NCI-H2171 treated with DMSO at 0.1 percent for 48 hours (cell line): ENCODE measurements at places on chromosomes 5 and 9.

DNA sequence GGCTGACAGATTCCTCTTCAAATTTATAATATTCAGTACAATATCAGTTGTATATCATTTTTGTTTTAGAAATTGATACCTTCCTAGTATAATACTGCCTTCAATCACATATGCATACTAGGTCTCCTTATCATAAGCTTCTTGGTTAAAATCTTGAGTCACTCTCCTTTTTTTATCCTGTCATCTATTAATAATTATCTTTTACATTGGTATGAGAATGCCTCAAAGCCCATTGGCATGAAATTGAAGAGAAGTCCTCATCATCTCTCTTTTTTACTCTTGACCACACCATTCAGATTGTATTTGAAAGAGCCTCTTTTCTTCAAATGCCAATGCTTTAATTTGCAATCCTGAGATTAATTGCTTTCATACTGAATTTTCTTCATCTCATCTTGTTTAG is 810.3 kb downstream of the BRINP1 start:
- DNase-seq = no peak

DNA sequence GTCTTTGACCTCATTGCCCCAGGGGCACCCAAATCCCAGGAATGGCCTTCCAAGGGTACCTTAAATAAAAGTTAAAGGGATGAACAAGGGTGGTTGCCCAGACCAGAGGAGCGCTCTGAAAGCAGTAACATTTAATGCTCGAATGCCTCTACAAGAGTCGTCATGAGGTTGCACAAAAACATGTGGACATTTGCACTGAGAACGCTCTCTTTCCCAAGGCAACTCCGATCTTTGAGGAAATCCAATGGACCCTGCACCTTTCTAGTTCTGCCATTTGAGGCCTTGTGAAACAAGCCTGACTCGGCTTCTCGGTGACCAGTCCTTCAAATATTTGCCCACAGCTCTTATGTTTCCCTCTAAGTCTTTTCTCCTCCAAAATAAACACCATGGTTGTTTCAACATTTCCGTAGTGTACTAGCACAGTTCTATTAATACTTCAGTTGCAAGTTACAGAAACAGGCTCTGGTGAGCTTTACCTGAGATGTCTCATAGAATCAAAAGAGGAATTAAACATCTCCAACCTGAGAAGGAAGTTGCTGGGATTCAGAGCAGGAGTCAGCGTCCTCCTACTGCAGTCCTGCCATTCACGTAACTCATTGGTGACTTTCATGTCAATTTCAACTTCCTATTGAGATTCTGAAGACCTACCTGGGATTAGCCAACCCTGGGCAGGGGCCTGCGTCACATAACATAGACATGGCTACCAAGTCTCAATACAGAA is 168.8 kb upstream of the RAI14 start:
- DNase-seq = no peak

GRCh38 chr5:82168294-82168693 is 109.9 kb downstream of the RPS23 start:
- no peak for DNase-seq

DNA sequence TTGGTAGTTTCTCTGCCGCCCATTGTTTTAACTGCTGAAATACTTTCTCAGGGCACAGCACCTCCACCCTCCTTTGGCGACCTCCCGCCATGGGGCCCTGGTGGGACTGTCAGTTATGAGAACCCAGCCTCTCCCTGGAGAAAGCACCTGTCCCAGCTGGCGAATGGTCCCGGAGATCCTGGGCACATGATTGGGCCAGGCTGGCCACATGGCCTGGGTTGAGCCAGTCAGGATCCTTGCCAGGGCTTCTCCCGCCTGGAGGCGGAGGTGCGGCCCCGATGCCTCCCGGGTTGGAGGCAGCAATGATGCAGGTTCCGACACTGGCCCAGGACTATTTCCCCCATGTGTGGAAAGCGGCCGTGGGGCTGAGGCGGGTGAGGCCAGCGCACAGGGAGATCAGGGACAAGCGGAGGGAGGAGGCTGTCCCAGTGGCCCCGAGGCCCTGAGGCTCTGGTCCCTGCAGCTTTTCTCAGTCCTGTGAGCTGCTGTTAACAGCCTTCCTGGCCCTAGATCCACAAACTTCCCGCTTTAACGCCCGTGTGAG is 13.6 kb downstream of the UNC5A start:
- DNase-seq = no peak

DNA sequence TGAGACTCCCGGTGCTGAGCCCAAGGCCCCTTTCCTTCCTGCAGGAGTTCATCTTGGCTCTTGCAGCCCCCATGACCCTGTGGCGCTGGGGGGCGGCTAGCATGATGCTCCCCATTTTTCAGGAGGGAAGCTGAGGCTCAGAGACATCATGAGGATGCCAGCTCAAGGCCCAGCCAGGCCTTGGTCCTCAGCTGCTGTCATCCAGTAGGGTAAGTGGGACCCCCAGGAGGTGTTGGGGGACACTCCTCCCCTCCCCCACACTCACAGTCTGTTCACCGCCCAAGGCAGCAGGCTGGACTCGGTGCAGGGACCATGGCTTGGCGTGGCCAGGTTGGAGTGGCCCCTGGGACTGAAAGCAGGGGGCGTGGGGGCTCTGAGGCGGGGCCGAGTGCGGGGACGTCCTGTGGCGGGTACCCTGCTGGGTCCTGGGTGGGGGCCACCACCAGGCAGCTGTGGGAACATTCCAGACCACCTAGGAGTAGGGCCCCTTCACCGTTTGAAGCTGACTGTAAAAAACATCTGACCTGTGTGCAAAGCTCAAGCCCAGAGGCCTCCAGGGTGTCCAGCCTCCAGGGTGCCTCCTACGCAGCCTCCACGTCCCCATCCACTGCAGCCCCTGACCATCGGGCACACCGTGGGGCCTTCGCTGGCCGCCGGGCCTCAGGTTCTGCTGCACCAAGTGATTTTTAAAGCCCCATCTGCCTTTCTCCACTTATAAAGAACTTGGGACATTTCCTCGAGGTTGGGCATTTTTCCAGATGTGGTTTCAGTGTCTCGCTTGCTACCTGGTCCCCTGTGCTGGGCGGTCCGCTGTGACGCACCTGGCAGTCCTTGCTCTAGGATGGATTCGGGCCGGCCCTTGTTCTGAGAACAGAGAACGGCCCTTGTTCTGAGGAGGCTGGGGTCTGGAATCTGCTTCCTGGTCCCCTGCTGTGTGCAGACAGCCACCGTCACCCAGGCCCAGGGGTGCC is 3.4 kb upstream of the NOTCH1 start:
- DNase-seq = no peak

DNA sequence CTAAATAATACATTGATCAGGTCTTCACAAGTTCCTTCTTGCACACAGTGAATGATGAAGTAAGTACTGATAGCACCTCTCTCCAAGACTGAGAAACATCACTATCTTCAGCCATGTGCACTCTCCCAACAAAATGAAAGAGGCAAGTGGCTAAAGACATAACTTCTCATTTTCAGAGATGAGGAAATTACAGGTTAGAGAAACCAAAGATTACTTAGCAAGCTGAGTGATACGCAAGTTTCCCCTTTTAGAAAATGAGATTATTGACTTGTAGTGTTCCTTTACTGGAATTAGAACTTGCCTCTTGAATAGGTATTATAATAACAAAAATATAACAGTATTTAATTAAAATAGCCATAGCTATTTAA is 21.6 kb downstream of the CEMIP2 start:
- no peak for DNase-seq

DNA sequence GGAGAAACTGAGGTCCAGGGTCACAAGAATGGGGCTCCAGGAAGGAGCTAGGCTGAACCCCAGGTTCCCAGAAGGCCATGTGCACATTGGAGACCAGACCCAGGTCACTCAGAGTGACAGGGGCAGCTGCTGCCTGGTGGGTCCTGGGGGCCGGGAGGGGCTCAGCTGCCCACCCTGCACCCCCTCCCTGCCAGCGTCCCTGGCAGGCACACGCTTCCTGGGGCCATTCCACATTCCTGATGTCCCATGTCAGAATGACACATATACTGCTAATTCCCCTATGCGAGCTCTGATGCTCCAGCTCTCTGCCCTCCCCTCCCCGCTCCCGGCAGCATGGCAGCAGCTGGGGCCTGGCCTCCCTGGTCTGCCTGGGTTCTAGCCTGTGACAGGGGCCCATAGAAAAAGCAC is 14.0 kb downstream of the FGFR4 start:
- no peak for DNase-seq

GRCh38 chr9:135809166-135809565 is 98.2 kb downstream of the CAMSAP1 start:
- DNase-seq = no peak

DNA sequence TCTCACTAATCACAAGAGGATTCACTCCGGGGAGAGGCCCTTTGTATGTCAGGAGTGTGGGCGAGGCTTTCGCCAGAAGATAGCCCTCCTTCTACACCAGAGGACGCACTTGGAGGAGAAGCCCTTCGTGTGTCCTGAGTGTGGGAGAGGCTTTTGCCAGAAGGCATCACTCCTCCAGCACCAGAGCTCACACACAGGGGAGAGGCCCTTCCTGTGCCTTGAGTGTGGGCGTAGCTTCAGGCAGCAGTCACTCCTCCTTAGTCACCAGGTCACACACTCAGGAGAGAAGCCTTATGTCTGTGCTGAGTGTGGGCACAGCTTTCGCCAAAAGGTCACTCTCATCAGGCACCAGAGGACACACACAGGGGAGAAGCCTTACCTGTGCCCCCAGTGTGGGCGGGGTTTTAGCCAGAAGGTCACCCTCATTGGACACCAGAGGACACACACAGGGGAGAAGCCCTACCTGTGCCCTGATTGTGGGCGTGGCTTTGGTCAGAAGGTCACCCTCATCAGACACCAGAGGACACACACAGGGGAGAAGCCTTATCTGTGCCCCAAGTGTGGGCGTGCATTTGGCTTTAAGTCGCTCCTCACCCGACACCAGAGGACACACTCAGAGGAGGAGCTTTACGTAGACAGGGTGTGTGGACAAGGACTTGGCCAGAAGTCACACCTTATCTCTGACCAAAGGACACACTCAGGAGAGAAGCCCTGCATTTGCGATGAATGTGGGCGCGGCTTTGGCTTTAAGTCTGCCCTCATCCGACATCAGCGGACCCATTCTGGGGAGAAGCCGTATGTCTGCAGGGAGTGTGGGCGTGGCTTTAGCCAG is 27.8 kb downstream of the NUTM2F start:
- no peak for DNase-seq

DNA sequence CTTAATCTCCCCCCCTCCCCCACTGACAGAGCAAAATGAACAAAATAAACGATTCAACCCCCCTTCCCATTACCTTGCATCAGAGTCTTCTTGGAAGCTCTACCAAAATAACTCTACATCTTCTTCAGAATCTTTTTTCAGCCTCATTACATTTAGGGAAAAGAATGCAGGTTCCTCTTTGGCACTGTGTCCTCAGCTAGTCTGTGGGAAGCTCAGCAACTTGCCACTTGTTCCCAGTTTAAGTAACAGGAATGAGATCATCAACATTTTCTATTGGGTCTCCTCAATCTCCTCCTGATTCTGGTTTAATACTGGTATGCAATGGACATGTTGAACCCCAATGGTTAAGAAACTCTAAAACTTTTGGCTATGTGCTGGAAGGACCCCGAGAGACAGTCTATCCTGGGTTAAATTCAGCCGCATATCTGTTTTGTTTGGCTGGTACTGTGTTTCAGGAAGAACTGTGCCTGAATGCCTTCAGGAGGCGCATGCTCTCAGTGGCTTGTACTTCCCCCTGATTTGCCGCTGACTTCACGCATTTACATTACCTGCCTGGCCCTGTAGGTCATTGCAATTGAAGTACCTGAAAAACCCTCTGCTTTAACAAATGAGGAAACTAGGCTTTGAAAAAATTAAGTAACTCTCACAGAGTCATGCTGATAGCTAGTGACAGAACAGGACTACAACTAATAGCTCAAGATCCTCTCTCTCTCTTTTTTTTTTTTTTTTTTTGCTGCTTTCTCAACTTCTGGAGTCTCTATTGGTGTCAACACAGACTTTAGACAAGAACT is 78.1 kb upstream of the HMHB1 start:
- no peak for DNase-seq
